ENCODE measurements at places on chromosomes 6 and 20.
A peak's percentile ranks its signal among the peaks of the same experiment; 100 is the strongest.

DNA sequence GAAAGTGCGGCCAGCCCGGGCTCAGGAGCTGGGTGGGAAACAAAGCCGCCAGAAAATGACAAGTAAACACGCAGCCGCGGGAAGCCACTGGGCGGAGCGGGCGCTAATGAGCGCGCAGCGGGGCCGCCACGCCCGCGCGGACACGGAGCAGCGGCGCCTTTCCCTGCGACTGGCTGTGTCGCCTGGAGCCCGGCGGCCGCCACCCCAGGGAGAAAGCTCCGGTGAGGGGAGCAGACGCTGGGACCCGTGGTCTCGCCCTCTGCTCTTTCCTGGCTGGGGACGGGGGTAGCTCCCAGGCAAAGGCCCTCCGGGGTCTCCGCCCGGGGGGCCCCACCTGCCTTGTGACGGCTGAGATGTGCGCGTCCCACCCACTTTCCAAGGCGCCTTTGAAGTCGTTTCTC is 54.9 kb downstream of the PRR18 start:
- H3K36me3 ChIP-seq, result no peaks in the 10 kb centered on the region
- no peak overlapping the region for H3K27ac ChIP-seq
- peak overlapping the region; percentile 34 for H3K4me3 ChIP-seq
- H3K4me1 ChIP-seq, result peaks cover 32% of the 10 kb centered on the region
- peaks cover 20% of the 10 kb centered on the region for H3K27me3 ChIP-seq

- no peaks in the 10 kb centered on the region for H3K36me3 ChIP-seq
- no peak overlapping the region for H3K27ac ChIP-seq
- no peak for DNase-seq
- no peaks in the 10 kb centered on the region for H3K27me3 ChIP-seq
These were observed 425.1 kb downstream of the FOXA2 start for GRCh38 chr20:22159276-22159675.

- DNase-seq, result no peak
- no peaks in the 10 kb centered on the region for H3K27me3 ChIP-seq
- H3K27ac ChIP-seq, result no peak overlapping the region
- H3K36me3 ChIP-seq, result no peaks in the 10 kb centered on the region
- H3K4me3 ChIP-seq, result no peak overlapping the region
These were observed 376.1 kb upstream of the OPRM1 start for GRCh38 chr6:153662982-153663381.

GRCh38 chr6:158474961-158475343 is 84.9 kb upstream of the TMEM181 start:
- peaks cover 10% of the 10 kb centered on the region for H3K36me3 ChIP-seq
- DNase-seq, result no peak
- no peak overlapping the region for H3K27ac ChIP-seq
- H3K4me1 ChIP-seq, result no peaks in the 10 kb centered on the region

DNA sequence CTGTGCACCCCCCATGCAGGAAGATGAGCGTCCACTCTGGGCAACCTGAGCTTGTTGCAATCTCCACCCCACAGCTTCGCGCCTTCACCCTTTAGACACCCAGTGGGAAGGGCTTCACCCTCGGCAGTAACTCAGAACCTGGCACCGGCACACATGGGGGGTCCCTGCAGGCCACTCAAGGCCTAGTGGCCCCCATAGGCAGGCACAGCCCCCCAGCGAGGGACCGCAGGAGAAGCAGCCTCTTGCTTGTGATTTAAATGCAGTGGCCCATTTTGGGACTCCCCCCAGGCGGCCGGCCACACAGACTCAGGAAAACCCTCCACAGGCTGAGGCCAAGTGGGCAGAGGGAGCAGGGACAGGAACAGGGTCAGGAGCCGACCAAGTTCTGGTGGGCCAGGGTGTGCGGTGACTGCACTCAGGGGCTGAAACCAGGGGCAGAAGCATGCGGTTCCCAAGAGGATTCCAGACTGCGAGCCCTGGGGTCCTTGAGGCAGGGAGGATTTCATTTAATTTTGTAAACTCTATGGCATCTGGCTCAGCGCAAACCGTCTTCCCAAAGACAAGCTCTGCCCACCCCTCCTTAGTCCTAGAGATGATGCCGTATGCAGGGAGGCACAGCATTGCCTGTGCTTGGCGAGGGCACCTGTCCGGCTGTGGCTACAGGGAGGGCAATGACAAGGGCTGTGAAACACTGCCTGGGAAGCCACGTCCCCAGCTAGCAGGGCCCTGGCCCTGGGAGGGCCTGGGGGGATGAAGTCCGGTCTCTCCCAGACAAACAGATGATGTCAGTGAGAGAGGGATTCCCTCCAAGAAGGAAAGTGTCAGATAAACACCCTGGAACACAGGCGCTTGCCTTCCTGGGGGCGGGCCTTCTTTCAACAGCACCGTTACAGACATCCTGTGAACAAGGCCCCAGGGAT is 52.9 kb upstream of the GPR31 start:
- no peak overlapping the region for H3K4me3 ChIP-seq
- H3K27ac ChIP-seq, result no peak overlapping the region
- no peaks in the 10 kb centered on the region for H3K27me3 ChIP-seq
- H3K4me1 ChIP-seq, result no peaks in the 10 kb centered on the region
- no peak for DNase-seq
- no peaks in the 10 kb centered on the region for H3K36me3 ChIP-seq

- H3K36me3 ChIP-seq, result no peaks in the 10 kb centered on the region
- no peak overlapping the region for H3K4me3 ChIP-seq
- no peak overlapping the region for H3K27ac ChIP-seq
- DNase-seq, result no peak
- H3K4me1 ChIP-seq, result peaks cover 17% of the 10 kb centered on the region
- peaks cover 36% of the 10 kb centered on the region for H3K27me3 ChIP-seq
These were observed 1.5 kb downstream of the EBF4 start for GRCh38 chr20:2694008-2694471.

- no peaks in the 10 kb centered on the region for H3K27me3 ChIP-seq
- DNase-seq, result peak; percentile 86
- H3K4me1 ChIP-seq, result peaks cover 77% of the 10 kb centered on the region
- H3K36me3 ChIP-seq, result peaks cover 20% of the 10 kb centered on the region
- peak overlapping the region; percentile 63 for H3K27ac ChIP-seq
These were observed 5.5 kb downstream of the ELMO2 start for GRCh38 chr20:46400828-46401477.

DNA sequence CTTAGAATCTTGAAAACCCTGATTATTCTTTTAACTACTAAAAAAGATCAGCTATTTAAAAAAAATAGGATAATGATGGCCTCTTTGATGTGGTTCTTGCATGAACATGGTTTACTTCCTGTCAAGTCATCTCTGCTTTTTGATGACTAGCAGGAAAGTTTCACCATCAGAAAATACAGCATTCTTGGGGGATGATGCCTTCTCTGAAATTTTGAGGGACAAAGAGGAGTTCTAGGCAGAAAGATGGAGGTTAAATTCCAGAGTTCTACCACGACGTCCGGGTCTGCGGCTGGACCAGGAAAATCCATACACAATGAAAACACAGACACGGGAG is 130.4 kb downstream of the OLIG3 start:
- no peaks in the 10 kb centered on the region for H3K27me3 ChIP-seq
- H3K4me3 ChIP-seq, result no peak overlapping the region
- H3K4me1 ChIP-seq, result peaks cover 16% of the 10 kb centered on the region

DNA sequence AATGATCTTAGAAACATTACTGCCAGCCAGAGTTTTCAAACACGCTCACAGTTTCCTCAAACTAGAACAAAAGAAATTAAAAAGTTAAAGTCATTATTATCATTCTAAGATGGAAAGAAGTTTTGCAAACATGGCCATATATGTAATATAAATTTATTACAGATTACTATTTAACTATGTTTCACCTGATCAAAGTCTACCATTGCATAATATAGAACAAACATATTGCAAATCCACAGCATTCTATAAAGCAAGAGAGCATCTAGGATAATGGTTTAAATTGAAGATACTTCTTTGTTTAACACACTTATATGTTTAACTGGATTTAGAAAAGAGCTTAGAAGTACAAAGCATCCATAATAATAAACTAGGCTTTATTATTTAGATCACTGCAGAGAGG is 26.2 kb upstream of the DCBLD1 start:
- no peak for DNase-seq
- H3K36me3 ChIP-seq, result no peaks in the 10 kb centered on the region
- no peak overlapping the region for H3K27ac ChIP-seq
- no peaks in the 10 kb centered on the region for H3K27me3 ChIP-seq
- no peaks in the 10 kb centered on the region for H3K4me1 ChIP-seq
- no peak overlapping the region for H3K4me3 ChIP-seq

- H3K36me3 ChIP-seq, result no peaks in the 10 kb centered on the region
- H3K27me3 ChIP-seq, result no peaks in the 10 kb centered on the region
- no peak for DNase-seq
- H3K4me3 ChIP-seq, result no peak overlapping the region
These were observed 36.5 kb downstream of the USP49 start for GRCh38 chr6:41858703-41859102.

DNA sequence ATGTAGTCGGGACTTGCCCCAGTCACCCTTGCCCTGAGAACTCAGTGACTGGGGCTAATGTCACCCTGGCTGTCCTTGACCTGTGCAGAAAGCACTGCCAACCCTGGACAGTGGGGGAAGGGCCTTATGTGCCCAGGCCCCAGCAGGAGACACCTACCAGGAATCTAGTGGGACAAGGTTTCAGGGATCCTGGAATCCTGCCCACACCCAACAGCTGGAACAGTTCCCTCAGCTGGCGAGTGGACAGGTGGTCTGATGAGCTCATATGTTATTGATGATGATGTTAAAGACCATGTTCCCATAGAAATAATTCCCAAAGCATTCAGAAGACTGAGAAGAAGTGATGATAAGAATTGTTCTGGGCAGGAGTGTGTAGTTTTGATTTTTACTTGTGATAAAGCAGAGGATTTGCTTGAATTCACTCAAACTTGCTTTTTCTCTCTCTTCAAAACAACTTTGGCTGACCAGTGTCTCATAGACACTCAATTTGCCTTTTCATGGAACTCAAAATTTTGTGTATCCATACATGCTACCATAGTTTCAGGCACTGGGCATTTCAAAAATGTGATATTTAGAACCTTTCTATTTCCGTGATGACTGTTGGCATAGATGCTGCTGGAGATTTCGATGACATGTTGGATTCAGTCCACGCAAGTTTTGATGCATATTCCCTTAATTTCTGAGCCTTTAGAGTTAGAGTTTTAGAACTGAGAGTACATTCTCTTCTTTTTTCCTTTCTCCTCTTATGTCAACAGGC is 79.3 kb downstream of the SLC22A3 start:
- H3K36me3 ChIP-seq, result no peaks in the 10 kb centered on the region
- H3K4me1 ChIP-seq, result peaks cover 9% of the 10 kb centered on the region
- no peak overlapping the region for H3K27ac ChIP-seq
- DNase-seq, result no peak
- peaks cover 7% of the 10 kb centered on the region for H3K27me3 ChIP-seq
- no peak overlapping the region for H3K4me3 ChIP-seq

All from CD4-positive, alpha-beta T cell (primary cell).